ENCODE measurements at places on chromosomes 2 and 18.
A peak's percentile ranks its signal among the peaks of the same experiment; 100 is the strongest.

DNA sequence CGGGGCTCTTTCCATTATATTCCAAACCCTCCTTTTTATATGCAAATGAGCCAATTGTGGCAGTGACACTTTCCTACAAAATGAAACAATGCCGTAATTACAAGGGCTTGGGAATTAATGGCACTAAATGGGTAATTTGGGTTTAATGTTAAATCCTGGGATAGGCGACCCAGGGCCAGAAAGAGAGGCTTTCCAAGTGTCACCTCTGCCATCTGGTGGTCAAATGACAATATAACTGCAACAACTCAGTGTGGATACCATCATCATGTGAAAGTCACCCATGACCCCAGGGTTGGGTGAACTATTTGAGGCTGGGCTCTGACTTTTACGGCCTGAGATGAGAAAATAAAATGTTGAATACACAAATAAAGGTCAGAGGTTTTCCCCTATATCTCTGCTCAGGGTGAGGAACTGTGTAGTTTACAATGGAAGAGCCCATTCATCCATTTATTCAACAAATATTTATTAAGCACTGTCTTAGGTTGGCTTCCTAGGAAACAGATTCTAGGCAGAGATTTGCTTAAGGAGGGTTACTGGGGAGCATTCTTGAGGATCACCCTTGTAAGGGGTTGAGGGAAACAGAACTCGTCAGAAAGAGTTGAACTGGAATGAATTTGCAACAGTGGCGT, 13.6 kb upstream of the THADA start:
- DNase-seq = peak; percentile 63

- DNase-seq = no peak
Observed at GRCh38 chr2:230961091-230961491, 34.8 kb upstream of the SPATA3 start.

DNA sequence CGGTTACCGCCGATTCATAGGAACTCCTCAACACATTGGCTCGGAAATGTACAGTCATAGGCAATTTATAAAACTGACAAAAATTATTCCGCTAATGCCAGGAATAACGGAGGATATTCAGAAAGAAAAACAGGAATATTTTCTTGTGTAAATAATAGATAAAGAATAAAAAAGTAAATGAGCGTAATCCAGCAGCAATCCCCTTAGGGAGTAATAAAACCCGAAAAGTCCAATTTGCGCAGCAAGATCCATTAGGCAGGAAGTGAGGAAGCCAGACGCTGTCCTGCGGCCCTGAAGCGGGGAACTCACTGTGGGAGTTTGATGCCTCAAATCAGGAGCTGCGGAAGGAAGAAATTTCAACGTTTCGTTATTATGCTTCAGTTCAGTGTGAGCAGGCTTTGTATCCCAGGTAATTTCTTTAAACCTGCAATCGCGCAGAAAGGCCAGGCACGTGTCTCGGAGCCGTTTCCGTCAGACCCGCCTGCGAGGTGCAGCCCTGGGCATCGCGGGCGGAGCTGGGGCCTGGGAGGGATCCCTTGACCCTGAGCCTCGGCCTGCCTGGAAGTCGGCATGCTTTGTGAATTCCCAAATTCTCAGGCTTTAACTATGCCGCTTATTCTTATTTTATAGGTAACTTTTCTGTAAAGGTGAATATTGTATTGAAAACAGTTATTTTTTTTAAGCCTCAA, 180.9 kb upstream of the ALKAL2 start:
- DNase-seq = no peak

DNA sequence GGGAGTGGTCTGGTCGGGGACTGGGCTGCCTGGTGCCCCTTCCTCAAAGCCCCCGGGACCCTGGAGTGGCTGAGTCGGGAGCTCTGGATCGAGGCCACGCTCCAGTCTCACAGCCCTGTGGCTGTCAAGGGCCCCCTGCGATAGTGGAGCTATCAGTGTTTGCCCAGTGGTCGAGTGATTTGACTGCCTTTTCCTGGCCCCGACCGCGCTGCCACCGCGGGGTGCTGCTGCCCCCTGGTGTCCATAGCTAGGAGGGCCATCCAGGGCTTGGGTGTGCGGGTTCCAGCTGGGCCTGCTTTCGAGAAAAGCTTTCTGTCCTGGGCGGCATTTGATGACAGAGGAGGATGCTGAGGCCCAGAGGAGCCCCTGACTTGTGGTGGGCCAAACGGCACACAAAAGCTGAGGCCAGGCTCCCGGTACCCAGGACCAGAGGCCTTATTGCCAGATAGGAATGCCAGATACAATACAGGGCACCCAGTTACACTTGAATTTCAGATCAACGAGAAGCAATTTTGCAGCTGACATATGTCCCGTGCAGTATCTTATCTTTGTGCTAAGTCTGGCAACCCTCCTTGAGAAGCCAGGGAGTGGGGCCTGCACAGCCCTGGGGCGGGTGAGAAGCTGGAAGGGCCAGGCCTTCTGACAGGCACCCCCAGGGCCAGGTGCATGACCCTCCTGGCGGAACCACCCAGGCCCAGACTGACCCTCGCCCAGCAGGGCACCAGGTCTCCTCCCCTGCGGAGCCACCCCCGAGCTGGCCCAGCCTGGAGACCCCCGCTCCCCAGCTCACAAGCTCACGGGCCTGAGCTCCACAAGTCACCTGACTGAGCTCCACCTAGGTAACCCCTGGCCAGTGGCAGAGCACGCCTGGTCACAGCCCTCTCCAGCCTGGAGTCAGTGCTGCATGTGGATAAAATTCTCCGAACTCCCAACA, 13.0 kb downstream of the ODC1 start:
- peak; percentile 92 for DNase-seq

DNA sequence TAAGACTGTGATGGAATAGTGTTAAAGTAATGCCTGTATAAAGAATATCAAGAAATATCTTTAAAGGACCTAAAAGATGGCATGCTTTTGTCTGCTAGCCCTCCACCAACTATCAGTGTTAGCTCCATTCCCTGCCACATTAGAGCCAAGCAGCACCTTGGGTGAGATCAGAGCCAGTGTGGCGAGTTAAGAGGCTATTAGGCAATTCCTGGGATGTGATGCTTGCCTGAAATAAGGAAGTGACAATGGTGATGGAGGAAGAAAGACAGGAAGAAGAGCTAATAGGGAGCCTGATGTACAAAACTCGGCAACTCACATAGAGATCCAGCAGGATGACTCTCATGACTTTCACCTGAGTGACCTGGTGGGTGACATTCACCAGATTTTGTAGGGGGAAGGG, 143.5 kb downstream of the ZEB2 start:
- DNase-seq = no peak

- DNase-seq = no peak
Observed at GRCh38 chr2:162795312-162795711, 43.3 kb downstream of the KCNH7 start.

Measured in AG20443 (cell line).